Transverse colon (tissue), 4 donors: ENCODE measurements at places on chromosomes 1 and 21. TPM values are rescaled to one million over a fixed set of nuclear protein-coding genes. Genes with fewer than 3 reads are reported as not detected.

SAMD11 gene
- total RNA-seq: not detected

OR2T12 gene
- total RNA-seq: not detected

CTH gene
- total RNA-seq: 3.4 TPM

AVPR1B gene
- total RNA-seq: 1.6 TPM

LYPD8 gene
- total RNA-seq: 719 TPM

RGS18 gene
- total RNA-seq: 0.68 TPM

GRCh38 chr1:13828454-13829151 is 128.6 kb downstream of the PRDM2 start:
- H3K36me3 ChIP-seq: no peaks in the 10 kb centered on the region
- DNase-seq: peak; percentile 87
- no peak overlapping the region for H3K4me3 ChIP-seq

DNA sequence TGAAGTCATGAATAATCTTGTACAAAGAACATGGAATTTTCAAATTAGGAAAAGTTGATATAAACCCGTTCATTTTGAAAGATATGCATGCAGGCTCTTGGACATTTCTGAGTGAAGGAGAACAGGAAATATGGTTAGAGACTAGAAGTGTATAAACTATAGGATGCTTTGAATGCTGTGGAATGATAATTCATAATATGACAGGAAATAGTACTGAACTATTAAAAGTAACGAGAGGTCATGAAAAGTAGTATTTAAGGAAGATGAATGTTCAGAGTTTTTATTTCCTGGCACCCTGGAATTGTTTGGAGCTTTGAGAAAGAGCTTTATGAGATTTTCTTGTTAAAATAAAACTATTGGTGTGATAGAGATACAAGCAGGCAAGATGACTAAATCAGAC is 18.7 kb upstream of the CRB1 start:
- no peak overlapping the region for H3K4me3 ChIP-seq
- no peaks in the 10 kb centered on the region for H3K4me1 ChIP-seq
- no peaks in the 10 kb centered on the region for H3K36me3 ChIP-seq
- no peak overlapping the region for H3K27ac ChIP-seq

- DNase-seq: no peak
- no peak overlapping the region for H3K4me3 ChIP-seq
- H3K36me3 ChIP-seq: no peaks in the 10 kb centered on the region
Observed at GRCh38 chr1:241542199-241542907, 10.2 kb downstream of the KMO start.

DNA sequence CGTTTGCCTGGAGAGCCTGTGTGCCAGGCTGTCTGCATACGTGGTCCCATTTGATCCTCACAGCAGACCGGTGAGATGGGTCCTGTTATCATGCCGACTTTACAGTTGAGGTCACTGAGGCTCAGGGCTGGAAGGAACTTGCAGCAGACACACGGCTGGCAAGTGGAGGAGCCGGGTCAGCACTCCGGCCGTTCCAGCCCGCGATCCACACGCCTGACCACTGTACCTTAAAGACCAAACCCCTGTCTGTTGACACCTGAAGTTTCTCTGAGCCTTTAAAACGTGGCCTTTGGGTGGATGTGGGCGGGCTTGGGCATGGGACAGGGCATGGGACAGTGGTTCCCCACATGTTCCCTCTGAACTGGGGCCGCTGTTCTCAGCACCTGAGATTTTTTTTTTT is 171.5 kb upstream of the TMEM51 start:
- H3K36me3 ChIP-seq: no peaks in the 10 kb centered on the region
- H3K4me1 ChIP-seq: no peaks in the 10 kb centered on the region
- H3K4me3 ChIP-seq: no peak overlapping the region

DNA sequence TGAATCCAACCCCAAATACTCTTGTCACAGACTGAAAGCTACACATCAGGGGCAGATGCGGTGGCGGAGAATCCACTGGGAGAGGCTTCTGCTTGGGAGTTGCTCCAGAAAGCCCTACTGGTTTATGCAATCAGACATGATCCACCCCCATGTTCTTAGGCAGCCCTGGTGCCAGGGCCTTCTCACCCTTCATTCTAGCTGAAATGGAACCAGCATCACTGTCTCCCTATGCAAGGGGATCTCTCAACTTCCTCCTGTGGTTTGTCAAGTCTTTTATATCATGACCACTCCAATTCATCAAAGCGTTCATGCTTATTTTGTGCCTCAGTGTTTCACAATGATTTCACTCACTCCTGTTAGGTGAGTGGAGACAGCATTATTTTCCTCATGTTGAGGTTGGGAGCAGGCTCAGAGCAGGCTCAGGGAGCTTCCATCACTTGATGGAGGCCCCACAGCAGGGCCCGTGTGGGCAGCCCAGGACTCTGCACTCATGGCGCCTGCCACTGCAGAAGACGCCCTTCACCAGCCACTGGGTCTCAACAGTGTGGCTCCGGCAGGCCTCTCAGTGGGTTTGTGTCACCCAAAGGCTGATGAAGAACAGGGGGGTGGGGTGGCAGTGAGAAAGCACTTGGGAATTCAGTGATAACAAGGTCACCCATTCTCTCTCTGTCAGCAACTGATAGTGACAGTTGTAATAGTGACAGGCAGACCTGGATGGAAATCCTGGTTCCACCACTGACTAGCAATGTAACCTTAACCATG is 67.1 kb downstream of the CD58 start:
- H3K4me1 ChIP-seq: peaks cover 2% of the 10 kb centered on the region
- no peak overlapping the region for H3K4me3 ChIP-seq
- no peak for DNase-seq
- H3K27me3 ChIP-seq: no peaks in the 10 kb centered on the region
- no peaks in the 10 kb centered on the region for H3K36me3 ChIP-seq
- peak overlapping the region; percentile 40 for H3K27ac ChIP-seq

DNA sequence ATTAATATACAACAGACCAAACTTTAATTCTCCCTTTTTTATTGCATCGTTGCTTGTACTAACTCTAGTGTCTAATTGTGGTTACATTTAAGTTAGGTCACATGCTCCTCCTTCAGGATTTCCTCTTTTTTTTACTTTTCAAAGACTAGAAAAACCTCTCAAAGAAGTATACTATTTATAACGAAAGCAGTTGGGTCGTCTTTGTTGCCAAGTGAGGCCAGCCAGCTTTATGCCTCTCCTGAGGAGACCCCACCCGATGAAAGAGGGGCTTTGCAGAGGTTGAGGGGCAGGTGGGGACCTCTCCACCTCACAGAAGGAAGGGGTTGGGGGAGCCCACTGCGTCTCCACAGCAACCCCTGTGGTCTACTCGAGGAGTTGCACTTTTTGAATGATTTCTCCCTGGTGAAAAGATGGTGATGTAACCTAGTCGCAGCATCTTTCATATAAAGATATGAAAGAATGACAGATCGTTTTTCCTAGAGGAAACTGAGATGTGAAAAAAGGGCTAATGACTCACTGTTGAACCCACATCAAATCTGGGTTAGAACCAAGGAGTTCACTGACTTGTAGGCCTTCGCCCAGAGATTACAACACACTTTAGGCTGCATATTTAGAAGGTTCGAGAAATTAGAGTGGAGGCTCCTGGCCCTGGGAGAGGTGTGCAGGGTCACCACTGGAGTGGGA is 6.4 kb downstream of the TGFB2 start:
- H3K36me3 ChIP-seq: no peaks in the 10 kb centered on the region
- no peak overlapping the region for H3K4me3 ChIP-seq
- peak overlapping the region; percentile 67 for H3K27ac ChIP-seq
- peaks cover 12% of the 10 kb centered on the region for H3K4me1 ChIP-seq

GRCh38 chr1:180204231-180204630 is 25.8 kb upstream of the LHX4 start:
- H3K4me1 ChIP-seq: no peaks in the 10 kb centered on the region
- no peak for DNase-seq
- no peak overlapping the region for H3K27ac ChIP-seq
- H3K4me3 ChIP-seq: no peak overlapping the region

DNA sequence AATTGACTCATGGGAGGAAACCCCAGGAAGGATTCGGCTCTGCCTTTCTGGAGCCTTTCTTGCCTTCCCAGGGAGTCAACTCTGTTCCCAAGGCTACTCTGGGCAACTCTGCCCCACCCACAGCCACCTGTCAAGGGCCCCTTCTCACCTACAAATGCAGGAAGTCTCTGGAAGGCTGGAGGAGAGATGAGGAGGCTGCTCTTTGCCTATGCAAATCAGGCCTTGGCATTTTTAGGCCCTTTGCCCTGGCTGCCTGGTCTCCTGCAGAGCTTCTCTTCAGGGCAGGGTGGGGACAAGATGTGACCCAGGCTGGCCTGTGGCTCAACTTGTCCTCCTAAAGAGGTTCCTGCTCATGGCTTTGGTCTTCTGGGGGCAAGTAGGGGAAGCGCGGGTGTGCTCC is 5.4 kb downstream of the SLC6A9 start:
- no peak overlapping the region for H3K4me3 ChIP-seq
- peaks cover 20% of the 10 kb centered on the region for H3K4me1 ChIP-seq
- no peaks in the 10 kb centered on the region for H3K36me3 ChIP-seq
- no peaks in the 10 kb centered on the region for H3K27me3 ChIP-seq

DNA sequence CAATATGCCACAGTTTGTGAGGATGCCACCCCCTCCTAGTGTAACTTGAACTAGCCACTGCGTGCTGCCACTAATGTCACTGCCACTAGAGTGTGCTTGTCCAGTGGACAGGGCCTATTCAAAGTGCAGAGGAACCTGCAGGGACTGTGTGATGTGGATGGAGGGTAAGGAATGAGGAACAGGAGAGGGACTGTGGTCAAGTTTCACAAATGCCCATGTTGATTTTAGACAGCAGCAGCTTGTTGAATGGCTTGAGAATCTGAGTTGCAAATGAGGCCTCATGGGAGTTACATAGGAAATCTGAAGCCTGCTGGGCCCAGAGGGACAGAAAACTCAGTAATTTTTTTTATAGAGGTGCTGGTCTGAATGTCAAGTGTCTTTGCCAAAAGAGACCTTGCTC is 112.3 kb downstream of the HHAT start:
- H3K27me3 ChIP-seq: no peaks in the 10 kb centered on the region
- H3K36me3 ChIP-seq: no peaks in the 10 kb centered on the region
- no peak overlapping the region for H3K4me3 ChIP-seq
- no peak for DNase-seq
- no peaks in the 10 kb centered on the region for H3K4me1 ChIP-seq

DNA sequence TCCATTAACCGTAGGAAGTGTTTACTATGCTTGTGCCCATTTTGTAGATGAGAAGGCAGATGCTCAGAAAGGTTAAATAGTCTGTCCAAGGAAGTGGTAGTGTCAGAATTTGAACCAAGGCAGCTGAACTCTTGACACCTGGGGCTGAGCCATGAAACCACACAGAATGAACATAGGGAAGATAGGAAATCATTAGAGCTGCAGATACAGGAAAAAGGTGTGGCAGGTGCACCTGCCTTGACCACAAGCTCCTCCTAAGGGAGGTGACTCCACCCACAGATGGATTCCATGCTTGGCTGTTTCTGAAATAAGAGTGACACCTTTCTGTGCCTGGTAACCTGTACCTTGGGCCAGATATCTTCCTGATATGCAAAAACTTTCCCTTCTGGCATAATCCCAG is 69.9 kb upstream of the IGSF21 start:
- no peaks in the 10 kb centered on the region for H3K4me1 ChIP-seq
- no peak overlapping the region for H3K27ac ChIP-seq
- H3K4me3 ChIP-seq: no peak overlapping the region
- peak; percentile 13 for DNase-seq

DNA sequence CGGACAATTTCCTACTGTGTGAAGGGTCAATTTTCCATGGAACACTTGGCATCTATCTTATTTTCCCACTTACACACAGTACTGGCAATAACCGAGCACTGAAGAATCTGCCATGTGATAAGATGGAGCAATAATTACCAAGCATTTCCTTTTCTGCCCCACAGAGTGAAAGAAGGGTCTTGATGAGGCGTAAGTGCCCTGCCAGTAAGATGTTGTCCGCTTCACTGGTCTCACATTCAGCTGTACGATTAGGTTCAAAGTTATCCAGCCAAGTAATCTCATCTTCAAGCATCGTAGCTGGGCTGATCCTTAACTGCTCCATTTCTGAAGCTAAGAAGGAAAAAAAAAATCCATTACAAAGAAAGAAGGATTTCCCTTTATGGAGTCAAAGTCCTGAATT is 67.8 kb downstream of the PCSK9 start:
- H3K27me3 ChIP-seq: no peaks in the 10 kb centered on the region
- H3K4me1 ChIP-seq: no peaks in the 10 kb centered on the region
- no peak overlapping the region for H3K4me3 ChIP-seq
- H3K36me3 ChIP-seq: peaks cover 79% of the 10 kb centered on the region
- no peak overlapping the region for H3K27ac ChIP-seq

- H3K27ac ChIP-seq: no peak overlapping the region
- H3K27me3 ChIP-seq: no peaks in the 10 kb centered on the region
- no peak overlapping the region for H3K4me3 ChIP-seq
- H3K4me1 ChIP-seq: no peaks in the 10 kb centered on the region
- no peak for DNase-seq
Observed at GRCh38 chr1:229857585-229857984, 209.5 kb upstream of the GALNT2 start.

GRCh38 chr1:9340864-9341263 is 48.2 kb downstream of the SPSB1 start:
- H3K4me1 ChIP-seq: peaks cover 37% of the 10 kb centered on the region
- H3K27me3 ChIP-seq: no peaks in the 10 kb centered on the region
- DNase-seq: no peak
- no peaks in the 10 kb centered on the region for H3K36me3 ChIP-seq
- no peak overlapping the region for H3K4me3 ChIP-seq

GRCh38 chr1:53376742-53377437 is 49.0 kb upstream of the LRP8 start:
- H3K4me3 ChIP-seq: no peak overlapping the region
- H3K27me3 ChIP-seq: no peaks in the 10 kb centered on the region
- H3K27ac ChIP-seq: no peak overlapping the region

- H3K27ac ChIP-seq: no peak overlapping the region
- no peak overlapping the region for H3K4me3 ChIP-seq
- H3K4me1 ChIP-seq: no peaks in the 10 kb centered on the region
- H3K27me3 ChIP-seq: peaks cover 5% of the 10 kb centered on the region
Observed at GRCh38 chr1:198328458-198329032, 171.7 kb downstream of the NEK7 start.

GRCh38 chr1:92980732-92981647 is 19.7 kb upstream of the DIPK1A start:
- no peaks in the 10 kb centered on the region for H3K27me3 ChIP-seq
- no peaks in the 10 kb centered on the region for H3K36me3 ChIP-seq
- peak overlapping the region; percentile 69 for H3K27ac ChIP-seq
- H3K4me1 ChIP-seq: peaks cover 13% of the 10 kb centered on the region
- no peak for DNase-seq

DNA sequence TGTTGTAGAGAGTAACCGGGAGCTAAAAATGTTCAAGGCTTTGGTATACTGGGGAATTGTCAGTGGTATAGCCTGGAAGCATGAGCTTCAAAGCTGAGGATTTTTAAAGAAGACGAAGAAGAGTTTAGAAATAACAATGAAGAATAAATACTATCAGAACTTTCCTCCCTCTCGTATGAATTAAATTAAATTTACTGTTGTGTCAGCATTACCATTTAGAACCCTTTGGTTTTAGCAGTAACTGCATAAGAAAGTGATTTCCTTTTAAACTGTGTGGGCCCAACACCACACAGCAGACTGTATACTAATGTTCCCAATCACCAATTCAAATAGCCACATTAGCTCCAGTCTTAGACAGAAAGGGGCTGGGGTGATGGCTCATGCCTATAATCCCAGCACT is 122.6 kb downstream of the ZNF644 start:
- peaks cover 5% of the 10 kb centered on the region for H3K36me3 ChIP-seq
- H3K27ac ChIP-seq: no peak overlapping the region
- H3K4me3 ChIP-seq: no peak overlapping the region
- H3K27me3 ChIP-seq: no peaks in the 10 kb centered on the region
